ENCODE measurements at places on chromosomes 1 and 21. TPM values are rescaled to one million over a fixed set of nuclear protein-coding genes. Genes with fewer than 3 reads are reported as not detected.

DNA sequence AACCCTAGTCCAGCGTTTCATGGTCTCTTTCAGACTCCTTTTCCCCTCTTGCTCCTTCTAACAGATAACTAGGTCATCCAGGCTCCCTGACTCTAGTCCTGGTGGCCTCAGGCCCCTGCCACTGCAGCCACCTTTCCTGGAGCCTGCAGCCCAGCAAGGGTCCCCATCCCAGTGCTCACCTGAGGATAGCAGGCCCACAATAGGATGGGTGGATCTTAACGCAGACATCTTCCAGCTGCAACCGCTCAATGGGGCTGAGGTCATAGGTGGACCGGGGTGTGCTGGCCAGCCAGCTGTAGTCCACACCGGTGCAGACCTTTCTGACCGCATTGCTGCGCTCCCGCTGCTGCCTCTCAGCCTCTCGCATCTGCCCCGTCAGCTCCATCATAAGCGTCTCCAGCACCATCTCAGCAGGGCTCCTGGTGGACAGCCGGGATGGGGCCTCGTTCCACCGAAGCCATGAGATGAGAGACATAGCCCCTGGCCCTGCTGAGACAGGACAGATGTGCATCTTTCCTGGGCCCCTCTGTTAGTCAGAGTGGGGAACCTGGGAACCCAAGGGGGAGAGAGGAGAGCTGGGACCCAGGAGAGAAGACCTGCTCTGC lies 10.9 kb downstream of the RD3 start:
- DNase-seq: no peak

GRCh38 chr1:98045767-98046641 lies 125.2 kb upstream of the DPYD start:
- peak; percentile 23 for DNase-seq

GRCh38 chr1:219639876-219640577 lies 27.1 kb upstream of the ZC3H11B start:
- DNase-seq: no peak

DNA sequence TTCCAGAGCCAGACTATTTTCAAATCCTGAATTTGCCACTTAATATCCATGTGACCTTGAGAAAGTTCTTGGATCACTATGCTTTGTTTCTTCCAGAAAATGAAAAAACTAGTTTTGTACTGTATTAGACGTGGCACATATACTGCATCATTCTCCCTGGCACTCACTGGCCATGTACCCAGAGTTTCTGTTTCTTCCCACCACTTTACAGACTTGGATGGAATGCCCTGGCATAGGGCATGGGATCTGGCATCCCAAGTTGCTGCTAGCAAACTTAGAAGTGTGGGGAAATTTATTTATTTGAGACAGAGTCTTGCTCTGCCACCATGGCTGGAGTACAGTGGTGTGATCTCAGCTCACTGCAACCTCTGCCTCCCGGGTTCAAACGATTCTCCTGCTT lies 10.0 kb downstream of the KLF18 start:
- no peak for DNase-seq

GRCh38 chr1:226586650-226587422 lies 38.3 kb downstream of the STUM start:
- no peak for DNase-seq

GRCh38 chr1:206982216-206982615 lies 12.0 kb upstream of the FCAMR start:
- peak; percentile 9 for DNase-seq

DNA sequence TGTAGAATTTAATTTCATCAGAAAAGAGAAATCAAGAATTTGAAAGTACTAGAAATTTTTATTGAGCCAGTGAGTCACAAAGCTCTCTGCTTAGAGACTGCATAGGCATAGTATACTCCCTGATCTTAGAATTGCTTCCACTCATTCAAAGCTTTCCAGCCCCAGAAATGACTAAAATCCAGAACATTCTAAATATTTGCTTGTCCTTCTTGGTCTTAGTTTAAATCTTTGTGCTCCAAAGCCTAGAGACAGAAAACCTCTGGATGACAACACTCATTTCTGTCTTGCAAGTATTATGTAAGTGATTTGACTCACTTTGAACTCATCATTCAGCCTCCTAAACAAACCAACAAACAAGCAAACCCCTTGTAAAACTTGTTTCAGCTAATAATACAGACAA lies 74.2 kb downstream of the PTPRC start:
- no peak for DNase-seq

DNA sequence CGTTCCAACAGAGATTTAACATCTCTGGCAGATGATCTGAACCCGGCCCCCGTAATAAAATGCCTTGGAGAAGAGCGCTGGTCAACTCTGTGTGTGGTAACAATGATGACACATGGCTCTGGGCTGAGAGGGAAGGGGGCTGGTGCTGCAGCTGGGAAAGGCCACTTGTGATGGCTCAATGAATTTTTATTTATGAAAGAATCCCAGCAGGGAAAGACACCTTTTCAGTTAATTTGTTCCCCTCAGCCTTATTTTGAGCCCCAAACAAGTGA lies 59.4 kb downstream of the SYT6 start:
- no peak for DNase-seq

DNA sequence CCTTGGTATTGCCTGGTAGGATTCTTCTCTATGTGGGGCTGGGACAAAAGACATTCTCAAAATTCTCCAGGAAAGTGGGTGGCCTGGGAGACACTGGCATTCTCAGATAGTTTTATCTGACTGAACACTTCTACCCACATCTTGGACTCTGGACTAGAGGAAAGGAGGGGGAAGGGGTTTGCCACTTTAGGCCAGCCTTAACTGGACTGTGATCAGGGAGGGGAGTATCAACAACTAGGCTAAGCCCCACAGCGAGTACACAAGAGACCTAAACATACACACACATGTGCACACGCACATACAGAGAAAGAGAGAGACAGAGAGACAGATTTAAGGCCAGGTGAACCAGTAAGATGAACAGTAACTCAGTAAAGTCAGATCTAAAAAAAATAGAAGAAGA lies 1.2 kb upstream of the SEMA6C start:
- DNase-seq: no peak

- DNase-seq: no peak
Observed at GRCh38 chr1:3192825-3193224, 123.8 kb downstream of the PRDM16 start.

DNA sequence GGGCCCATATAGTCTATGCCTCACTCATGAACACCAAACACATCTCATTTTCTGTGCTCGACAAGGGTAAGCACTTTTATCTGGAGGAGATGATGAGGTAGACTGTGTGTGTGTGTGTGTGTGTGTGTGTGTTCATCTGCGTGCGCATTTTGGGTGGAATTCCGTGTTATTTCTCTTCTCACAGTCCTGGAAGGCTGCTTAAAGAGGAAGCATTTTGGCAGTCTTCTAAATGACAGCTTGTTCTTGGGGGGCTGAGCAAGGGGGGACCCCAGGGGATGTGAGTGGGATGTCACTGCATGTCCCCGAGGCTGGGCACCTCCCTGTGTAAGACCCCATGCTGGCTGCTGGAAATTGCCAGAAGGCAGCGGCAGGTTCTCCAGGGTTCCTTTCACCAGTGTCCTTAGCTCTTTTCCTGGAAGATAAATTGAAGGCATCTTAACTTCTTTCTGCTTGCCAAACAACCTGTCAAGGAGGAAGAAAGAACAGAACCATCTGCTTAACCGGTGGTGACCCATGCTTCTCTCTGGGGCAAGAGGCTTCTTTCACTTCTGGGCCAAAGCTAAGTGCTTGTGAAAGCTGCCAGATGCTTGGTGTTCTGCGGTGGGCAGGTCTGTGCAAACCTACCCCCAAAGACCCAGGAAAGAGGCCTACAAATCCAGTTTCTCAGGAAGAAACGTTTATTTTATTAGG lies 9.9 kb upstream of the RD3 start:
- DNase-seq: no peak

GRCh38 chr1:111101854-111102642 lies 37.8 kb downstream of the DRAM2 start:
- no peak for DNase-seq

DNA sequence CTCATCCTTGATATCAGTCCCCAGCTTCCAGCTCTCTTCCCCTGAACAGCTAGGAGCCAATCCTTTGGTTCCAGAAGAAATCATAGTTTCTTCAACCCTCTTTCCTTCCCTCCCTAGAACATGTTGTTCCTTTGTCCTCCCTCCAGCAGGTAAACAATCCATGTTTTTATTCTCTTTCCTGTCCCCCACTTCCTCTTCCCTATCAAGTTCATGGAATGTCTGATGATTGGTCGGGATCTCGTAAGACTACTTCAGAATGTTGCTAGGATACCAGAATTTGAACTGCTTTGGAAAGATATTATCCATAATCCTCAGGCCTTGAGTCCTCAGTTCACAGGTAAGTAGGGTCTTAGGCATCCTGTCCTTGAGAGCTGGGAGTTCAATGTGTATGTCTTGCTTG lies 23.1 kb upstream of the SLC27A3 start:
- no peak for DNase-seq

GRCh38 chr1:173276922-173277800 lies 70.0 kb upstream of the TNFSF4 start:
- no peak for DNase-seq

DNA sequence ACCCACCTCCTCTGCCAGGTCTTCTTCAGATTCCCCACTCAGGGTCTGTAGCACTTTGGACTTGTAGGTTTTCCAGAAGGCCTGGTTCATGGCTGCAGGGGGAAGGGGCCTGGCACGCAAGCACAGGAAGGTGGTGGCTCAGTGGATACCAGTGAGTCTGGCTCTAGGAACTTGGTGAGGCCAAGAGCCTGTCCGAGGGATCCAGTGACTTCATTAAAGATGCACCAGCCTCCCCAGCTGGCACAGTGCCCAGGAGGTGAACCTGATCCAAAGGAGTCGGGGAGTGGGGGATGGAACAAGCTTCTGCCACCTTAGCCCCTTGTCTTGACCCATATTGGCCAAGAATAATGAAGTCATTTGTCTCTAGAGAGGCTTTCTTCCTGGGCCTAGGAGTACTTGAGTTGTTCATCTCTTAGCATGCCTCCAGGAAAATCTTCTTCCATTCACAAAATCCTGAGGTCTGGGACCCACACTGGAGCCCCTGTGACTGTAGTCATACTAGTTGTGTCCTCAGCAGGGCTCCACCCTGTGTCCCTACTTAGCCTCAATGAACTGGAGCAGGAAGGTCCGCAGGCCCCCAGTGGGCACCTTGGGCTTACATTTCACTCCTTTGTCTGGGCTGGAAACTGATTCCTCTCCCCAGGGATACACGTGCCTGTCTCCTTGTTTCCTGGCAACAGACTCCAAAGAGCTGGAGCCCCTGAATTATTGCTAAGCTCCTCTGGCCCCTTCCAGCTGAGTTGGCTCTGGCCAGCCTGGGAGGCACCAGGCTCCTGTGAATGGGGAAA lies at the start of gene C1orf232:
C1orf232 (minus strand) TSS at position 554 of the 788 bp plus-strand sequence; CDS start at position 90, 464 bp downstream.
- DNase-seq: no peak

DNA sequence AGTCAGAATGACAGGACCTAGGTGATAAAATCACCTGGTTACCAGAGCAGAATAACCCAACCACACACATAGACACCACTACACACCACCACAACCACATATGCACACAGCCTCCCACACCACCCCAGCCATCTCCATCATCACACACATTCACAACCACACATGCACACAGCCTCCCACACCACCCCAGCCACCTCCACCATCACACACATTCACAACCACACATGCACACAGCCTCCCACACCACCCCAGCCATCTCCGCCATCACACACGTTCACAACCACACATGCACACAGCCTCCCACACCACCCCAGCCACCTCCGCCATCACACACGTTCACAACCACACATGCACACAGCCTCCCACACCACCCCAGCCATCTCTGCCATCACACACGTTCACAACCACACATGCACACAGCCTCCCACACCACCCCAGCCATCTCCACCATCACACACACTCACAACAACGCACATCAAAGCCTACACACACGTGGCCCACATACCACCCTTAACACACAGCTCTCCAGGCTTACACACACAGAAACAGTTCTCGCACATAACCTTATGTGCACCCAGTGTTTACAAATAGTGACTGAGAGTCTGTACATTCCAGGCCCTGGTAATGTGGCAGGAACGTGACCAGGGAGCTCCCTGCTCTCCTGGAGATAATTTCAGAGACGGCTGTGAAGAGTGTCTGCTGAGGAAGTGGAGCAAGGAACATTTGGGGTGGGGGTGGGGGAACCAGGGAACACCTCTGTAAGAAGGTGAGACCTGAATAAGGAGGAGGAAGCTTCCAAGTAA lies 3.3 kb upstream of the GJB3 start:
- DNase-seq: no peak

DNA sequence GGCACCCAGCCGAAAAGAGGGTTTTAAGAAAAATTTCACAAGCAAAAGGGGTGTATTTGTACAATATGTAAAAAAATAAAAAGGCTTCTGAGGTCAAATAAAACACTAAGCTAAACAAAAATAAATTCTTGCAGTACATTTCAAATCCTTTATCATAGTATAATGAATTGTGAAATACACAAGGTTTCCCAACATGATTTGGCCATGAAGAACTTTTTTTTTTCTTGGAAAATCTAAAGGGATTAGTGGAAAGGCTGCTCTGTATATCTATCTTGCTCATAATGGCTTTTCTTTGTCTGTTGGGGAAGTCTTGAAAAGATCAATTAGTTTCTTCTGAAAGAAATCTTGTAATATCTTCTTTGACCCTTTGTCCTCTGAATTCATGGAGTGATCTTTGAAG lies 593.4 kb downstream of the PLPP3 start:
- no peak for DNase-seq

GRCh38 chr1:161209790-161210409 lies 5.2 kb upstream of the FCER1G start:
- DNase-seq: peak; percentile 60

DNA sequence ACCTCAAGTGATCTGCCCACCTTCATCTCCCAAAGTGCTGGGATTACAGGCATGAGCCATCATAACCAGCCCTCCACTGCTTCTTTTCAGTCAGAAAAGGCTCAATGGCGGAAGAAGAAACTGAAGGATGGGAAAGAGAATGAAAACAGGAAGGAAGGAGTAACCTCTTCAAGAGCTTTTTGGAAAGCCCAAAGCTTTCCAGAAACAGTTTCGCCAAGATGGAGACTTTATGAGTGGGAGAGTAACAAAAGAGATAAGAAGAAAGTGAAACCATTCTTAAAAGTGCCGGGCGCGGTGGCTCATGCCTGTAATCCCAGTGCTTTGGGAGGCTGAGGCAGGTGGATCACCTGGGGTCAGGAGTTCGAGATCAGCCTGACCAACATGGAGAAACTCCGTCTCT lies 62.7 kb upstream of the NBL1 start:
- DNase-seq: no peak

- DNase-seq: no peak
Observed at GRCh38 chr1:228987286-228987685, 252.0 kb downstream of the RHOU start.

GRCh38 chr1:54791880-54792522 lies 9.1 kb downstream of the TTC22 start:
- no peak for DNase-seq

GRCh38 chr1:15696956-15697521 lies 12.9 kb downstream of the PLEKHM2 start:
- DNase-seq: no peak

- DNase-seq: no peak
Observed at GRCh38 chr1:92315766-92316599, 17.1 kb downstream of the RPAP2 start.

Gene A3GALT2
- not detected for total RNA-seq

Gene AIDA
- total RNA-seq: 37.0 TPM

Gene IL19
- not detected for total RNA-seq

Gene PTPRC
- total RNA-seq: 4.5 TPM

Gene BTBD8
- 93.1 TPM for total RNA-seq

Gene KRTAP11-1
- not detected for total RNA-seq

Gene KIAA1614
- 5.6 TPM for total RNA-seq

Gene SLC39A1
- total RNA-seq: 30.9 TPM

Measured in occipital lobe (tissue), 3 donors.